ENCODE measurements at places on chromosomes 13 and 19.

GRCh38 chr13:54901316-54901715 is 1872.7 kb downstream of the OLFM4 start:
- DNase-seq = no peak

- no peak for DNase-seq
These were observed 977.6 kb downstream of the SLITRK5 start for GRCh38 chr13:88648598-88649373.

GRCh38 chr19:5827342-5827890 is 12.1 kb downstream of the FUT6 start:
- DNase-seq = no peak

- DNase-seq = peak; percentile 30
These were observed 32.0 kb upstream of the TMEM255B start for GRCh38 chr13:113726961-113727411.

- DNase-seq = no peak
These were observed 49.6 kb downstream of the DOCK9 start for GRCh38 chr13:98927951-98928927.

GRCh38 chr13:73368608-73369007 is 309.8 kb downstream of the KLF5 start:
- no peak for DNase-seq

DNA sequence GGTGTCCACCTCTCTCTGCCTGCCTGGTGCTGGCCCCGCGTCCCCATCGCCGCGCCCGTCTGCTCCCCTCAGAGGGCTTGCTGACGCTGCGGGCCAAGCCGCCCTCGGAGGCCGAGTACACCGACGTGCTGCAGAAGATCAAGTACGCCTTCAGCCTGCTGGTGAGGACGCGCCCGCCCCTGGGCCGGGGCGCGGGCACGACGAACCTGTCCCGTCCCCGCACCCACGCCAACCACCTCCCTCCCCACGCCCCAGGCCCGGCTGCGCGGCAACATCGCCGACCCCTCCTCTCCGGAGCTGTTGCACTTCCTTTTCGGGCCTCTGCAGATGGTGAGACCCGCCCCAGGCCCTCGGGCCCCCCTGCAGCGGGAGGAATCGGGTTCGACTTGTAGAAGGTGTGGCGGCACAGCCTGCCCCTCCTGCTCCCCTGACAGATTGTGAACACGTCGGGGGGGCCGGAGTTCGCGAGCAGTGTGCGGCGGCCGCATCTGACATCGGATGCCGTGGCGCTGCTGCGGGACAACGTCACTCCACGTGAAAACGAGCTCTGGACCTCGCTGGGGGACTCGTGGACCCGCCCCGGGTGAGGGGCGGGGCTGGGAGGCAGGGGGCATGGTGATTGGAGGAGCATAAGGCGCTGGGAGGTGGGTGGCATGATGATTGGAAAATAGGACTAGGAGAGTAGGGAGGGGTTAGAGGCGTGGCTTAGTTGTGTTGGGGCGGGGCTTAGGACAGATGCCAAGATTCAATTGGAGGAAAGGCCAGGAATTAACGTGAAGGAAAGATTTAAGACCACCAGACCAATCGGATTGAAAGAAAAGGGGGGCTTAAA is 6.6 kb downstream of the EPS8L1 start:
- peak; percentile 51 for DNase-seq

DNA sequence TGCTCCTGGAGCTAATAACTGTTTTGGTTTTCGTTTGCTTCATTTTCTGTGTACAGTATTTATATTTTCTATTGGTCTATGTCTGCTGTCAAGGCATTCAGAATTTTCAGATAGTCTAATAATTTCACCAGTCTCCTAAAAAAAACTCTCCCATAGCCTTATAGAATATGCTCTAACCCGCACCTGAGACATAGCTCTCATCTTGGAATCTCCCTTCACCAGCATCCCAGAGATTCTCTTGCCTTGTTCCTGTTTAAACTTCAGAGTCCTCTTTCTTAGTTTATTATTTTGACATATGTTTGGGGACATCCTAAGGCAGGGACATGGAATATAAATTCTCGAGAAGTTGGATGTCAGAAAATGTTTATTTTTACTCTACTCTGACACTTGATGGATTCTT is 58.3 kb upstream of the MED4 start:
- no peak for DNase-seq

GRCh38 chr19:31981545-31981944 is 363.9 kb upstream of the ZNF507 start:
- DNase-seq = no peak

- DNase-seq = no peak
These were observed 27.5 kb downstream of the MICU2 start for GRCh38 chr13:21576426-21576825.

DNA sequence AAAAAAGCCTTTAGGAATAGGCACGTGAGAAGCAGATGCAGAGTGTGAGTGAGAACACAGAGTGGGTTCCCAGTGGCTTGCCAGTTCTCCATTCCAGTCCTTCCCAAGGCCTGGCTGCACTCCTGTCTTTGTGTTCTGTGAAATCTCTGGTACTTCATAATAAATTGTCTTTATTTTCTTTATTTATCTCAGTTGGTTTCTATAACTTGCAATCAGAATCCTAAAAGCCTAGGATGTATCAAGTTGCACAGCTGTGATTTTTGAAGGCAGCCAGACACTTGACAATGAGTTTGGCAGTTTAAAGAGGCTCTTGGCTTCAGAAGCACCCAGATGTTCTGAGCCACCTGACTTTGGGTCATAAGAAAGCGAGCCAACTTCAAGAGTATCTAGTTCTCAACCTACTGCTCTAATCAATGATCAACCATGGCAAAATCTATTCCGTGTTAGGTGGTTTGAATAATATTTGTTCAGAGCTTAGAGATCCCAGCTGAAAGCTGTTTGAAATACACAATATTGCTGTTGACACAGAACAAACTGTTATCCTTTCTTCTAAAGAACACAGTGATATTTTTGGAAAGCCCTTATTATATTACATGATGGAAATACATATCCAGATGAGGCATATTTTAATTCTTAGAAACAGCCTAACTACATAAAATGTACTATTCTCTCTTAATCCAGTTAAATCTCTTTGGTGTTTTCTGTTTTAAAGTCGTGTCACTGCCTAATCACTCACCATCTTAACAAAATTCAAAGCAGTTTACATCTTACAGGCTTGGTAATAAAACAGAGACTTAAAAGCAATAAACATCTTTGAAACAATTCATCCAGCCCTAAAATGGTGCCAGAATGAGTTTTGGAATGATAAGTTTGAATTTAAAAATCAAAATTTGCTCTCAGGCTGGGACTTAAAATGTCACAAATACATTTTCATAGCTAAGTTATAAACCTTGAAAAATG is 483.0 kb upstream of the NBEA start:
- no peak for DNase-seq
